Fibroblast of skin of left quadriceps (primary cell): ENCODE measurements at places on chromosomes 3 and 15.

GRCh38 chr15:72797338-72797689, 13.8 kb upstream of the ADPGK start:
- no peak for DNase-seq

DNA sequence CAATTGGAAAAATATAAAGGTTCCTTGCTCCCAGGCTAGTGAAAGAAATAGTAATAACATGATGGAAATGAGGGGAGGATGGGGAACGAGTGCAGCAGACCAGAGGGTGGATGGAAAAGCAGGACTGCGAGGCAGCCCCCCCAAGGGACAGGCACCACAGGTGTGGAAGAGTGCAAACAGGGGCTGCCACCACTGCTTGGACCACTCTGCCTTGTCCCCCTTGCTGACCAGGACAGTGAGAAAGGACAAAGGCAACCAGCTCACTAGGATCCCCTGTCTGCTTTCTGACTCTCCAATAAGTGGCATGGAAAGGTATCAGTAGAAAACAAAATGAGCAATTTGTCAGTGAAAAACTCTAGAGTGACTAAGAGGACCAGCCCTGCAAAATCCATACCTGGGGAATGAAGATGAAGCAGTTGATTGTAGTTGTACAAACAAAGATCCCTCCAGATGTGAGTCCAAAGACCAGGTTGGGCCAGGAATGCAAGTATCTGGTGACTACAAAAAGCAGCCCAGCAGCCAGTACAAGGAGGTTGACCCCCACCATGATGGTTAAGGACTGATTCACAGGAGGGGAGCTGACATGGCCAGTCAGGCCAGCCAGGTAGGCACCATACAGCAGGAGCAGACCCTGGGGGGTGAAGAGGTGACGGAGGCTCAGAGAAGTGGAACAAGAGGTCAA, 86.6 kb upstream of the GSK3B start:
- no peak for DNase-seq

- DNase-seq, result no peak
Measured at GRCh38 chr3:181564222-181564621, 147.5 kb upstream of the SOX2 start.

GRCh38 chr3:179942553-179943075, 94.1 kb downstream of the PEX5L start:
- no peak for DNase-seq

DNA sequence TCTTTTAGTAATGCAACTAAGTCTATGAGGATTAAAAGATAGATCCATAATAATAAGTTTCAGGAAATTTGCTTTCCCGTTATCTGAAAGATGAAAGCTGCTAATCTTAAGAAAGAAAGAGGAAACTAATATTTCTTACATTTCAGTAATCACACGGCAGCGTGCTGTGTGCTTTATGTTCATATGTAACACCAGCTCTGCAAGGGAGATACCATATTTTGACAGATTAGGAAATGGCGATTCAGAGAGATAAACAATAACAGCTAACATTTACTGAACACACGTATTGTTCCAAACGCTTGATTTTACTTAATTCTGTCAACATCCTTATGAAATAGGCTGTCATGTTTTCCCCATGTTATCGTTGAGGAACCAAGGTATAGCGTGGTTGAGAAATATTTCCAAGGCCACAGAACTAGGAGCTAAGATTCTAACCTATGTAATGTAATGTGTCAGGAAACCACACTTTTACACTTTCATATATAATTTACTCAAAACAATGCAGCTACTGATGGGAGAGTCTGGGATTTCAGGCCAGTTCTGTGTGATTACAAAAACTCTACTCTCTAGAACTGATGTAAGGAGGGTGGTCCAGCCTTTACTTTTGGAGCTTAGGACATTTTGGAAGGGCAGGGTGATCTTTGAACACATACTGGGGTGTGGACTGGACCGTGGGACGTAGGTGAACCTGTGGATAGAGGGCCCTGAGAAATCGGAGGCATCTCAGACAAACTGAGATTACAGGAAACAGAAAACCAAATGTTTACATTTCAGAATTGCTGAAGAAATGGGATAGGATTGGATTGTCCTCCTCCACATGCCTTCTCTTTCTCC, 100.6 kb downstream of the IL1RAP start:
- no peak for DNase-seq

- no peak for DNase-seq
Measured at GRCh38 chr3:188972310-188972709, 199.5 kb upstream of the TPRG1 start.

DNA sequence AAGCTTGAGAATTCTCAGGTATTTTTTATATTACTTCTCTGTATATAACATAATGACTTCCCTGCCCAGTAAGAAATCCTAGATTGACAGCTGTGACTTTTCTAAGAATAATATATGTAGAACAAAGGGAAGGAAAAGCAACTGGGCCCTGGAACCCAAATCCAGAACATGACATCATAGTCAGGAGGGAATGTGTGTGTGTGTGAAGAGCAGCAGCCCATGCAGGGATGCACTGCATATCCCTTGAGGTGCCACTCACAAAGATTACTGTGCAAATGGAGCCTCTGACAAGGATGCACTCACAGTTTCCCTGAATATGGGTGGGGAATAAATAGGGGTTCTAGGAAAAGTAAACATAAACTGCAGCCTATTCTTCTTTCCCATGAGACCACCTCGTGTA, 279.5 kb downstream of the NEK10 start:
- DNase-seq, result no peak

DNA sequence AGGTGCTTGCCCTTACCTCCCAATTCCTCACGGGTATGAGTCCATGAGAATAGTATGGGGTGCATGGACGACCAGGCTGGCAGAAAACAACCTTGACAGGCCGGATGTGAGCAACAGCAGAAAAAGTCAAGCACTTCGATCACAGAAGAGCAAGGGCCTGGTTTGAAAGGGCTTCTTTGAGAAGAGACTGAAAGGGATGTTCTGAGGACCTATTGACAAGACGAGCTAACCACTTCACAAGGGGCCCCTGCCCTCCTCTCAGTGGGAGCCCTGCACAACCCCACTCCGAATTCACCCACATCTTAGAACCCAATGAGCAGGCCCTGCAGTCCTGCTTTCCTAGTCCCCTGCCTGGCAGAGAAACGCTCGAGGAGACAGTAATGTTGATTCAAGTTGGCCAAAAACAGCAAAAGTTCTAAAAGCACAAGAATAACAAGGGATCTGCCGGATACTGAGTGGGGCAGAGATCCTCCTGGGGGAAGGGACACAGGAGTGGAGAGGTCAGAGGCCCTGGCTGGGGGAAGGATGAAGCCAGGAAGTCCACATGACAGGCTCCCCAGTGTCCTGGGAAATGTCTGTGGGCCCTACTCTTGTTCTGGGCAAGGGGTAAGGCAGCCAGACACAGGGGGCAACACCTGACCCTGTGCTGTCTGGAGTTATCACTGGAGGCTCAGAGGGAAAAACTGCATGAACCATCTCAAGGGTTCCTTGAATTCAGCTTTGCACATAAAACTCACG, 14.8 kb upstream of the CX3CR1 start:
- DNase-seq, result no peak

- DNase-seq, result no peak
Measured at GRCh38 chr3:59506191-59506590, 456.4 kb upstream of the CFAP20DC start.

DNA sequence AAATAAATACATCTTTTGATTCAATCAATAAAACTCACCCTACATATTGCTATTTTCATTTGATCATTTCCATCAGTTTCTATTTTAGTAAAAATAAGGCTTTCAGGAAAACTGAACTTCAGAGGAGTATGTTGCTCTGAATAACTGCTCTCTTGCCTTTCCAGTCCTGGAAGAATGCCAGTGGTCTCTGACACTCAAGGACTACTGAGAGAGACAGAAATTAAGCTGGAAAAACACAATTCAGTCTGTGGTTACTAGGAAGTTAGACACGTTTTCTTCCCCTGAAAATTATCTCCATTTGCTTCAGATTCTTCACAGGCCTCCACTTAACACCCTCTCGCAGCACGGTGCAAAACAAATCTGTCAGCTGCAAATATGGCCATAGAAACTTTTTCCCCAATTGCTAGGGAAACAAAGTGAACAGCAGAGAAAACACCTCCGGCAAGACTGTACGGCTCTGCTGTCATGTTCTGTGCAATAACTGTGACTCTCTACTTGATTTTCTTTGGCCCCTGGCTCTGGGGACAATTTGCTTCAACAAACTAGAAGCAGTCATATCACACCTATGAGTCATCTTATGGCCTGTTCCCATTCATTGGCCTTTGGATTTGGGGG, 353.0 kb downstream of the MAGI1 start:
- no peak for DNase-seq

DNA sequence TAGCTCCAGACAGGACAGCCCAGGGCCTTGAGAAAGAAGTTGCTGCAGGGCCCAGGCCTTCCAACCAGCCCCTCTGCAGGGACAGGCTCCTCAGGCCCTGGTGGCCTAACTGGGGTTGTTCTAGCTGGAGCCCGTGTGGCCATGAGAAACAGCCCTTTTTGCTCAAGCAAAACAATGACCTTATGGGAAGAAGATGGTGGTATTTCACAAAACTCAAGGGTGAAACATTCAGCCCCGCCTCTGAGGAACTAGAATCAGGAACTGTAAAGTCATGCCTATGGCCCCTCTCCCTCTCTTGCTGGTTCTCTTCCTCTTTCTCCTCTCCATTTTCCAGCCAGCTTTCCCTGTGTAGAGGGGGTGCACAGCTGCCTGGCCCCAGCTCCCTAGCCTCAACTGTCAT, 273.3 kb downstream of the RPLP1 start:
- DNase-seq, result no peak

DNA sequence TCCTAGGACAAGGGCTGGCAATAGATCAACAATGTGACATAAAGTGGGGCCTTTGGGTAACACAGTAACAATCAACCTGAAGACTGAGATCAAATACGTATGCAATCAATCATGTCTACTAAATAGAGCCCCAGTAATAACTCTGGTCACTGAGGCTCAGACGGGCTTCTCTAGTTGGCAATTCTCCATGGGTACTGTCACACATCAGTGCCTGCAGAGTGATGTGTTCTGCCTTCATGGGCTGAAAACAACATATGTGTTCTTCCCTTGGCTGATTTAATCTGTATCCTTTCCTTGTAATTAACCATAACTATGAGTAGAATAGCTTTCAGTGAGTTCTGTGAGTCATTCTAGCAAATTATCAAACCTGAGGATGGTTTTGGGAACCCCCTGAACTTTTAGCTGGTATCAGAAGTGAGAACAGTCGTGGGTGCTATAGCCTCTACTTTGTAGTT, 113.6 kb downstream of the TMCO5A start:
- DNase-seq, result no peak
